ENCODE measurements at places on chromosomes 16 and 17. TPM values are rescaled to one million over a fixed set of nuclear protein-coding genes. Genes with fewer than 3 reads are reported as not detected.

Gene HOXB9
- total RNA-seq = not detected

Gene SOX8
- 0.60 TPM for total RNA-seq

Gene TBC1D26
- total RNA-seq = not detected

Gene CTRL
- 0.22 TPM for total RNA-seq

Gene BRIP1
- total RNA-seq = 4.4 TPM

Gene KRT32
- not detected for total RNA-seq

Gene IFI35
- 7.5 TPM for total RNA-seq

Gene C1QL1
- total RNA-seq = not detected

Gene RRAD
- 0.60 TPM for total RNA-seq

Gene C16orf92
- total RNA-seq = not detected
